Psoas muscle (tissue), 8 donors: ENCODE measurements at places on chromosomes 1 and 21. TPM values are rescaled to one million over a fixed set of nuclear protein-coding genes. Genes with fewer than 3 reads are reported as not detected.

- H3K27ac ChIP-seq: no peak overlapping the region
- DNase-seq: no peak
- no peak overlapping the region for H3K4me3 ChIP-seq
- no peaks in the 10 kb centered on the region for H3K4me1 ChIP-seq
- no peaks in the 10 kb centered on the region for H3K27me3 ChIP-seq
- H3K36me3 ChIP-seq: no peaks in the 10 kb centered on the region
These were observed 16.2 kb upstream of the CR1L start for GRCh38 chr1:207628776-207629175.

- H3K4me1 ChIP-seq: no peaks in the 10 kb centered on the region
- no peaks in the 10 kb centered on the region for H3K36me3 ChIP-seq
- no peak overlapping the region for H3K4me3 ChIP-seq
- peaks cover 3% of the 10 kb centered on the region for H3K27me3 ChIP-seq
These were observed 36.7 kb upstream of the ACTRT2 start for GRCh38 chr1:2984399-2985061.

IQGAP3 gene
- total RNA-seq: 0.23 TPM

GRCh38 chr21:44062380-44062779 lies 44.8 kb upstream of the PWP2 start:
- no peaks in the 10 kb centered on the region for H3K36me3 ChIP-seq
- DNase-seq: no peak
- H3K4me1 ChIP-seq: no peaks in the 10 kb centered on the region
- H3K4me3 ChIP-seq: no peak overlapping the region
- H3K27me3 ChIP-seq: no peaks in the 10 kb centered on the region
- H3K27ac ChIP-seq: no peak overlapping the region

ST6GALNAC3 gene
- 3.7 TPM for total RNA-seq

LAPTM5 gene
- total RNA-seq: 8.2 TPM

PIK3CD gene
- 1.7 TPM for total RNA-seq

DNA sequence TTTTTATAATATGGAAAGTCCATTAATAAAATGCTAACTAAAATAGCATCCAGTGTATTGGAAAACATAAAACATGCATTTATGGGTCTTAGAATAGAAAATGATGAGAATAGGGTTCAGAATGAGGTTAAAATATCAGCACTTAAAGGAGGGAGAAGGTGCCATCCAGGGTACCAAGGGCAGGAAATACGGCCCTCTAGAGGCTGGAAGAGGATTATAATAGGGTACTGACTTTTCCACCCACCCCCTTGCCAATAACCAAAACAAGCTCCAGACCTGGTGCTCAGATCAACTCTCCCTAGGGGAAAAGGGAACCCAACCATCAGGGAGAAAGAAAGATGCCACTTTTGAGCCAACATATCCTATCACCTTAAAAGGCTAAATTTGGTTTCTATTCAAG lies 26.7 kb downstream of the ASTN1 start:
- H3K27ac ChIP-seq: no peak overlapping the region
- H3K4me3 ChIP-seq: no peak overlapping the region
- no peaks in the 10 kb centered on the region for H3K27me3 ChIP-seq
- no peaks in the 10 kb centered on the region for H3K4me1 ChIP-seq
